ENCODE measurements at places on chromosomes 12 and 14.
A peak's percentile ranks its signal among the peaks of the same experiment; 100 is the strongest.

- no peak for DNase-seq
These were observed 86.3 kb upstream of the TBX3 start for GRCh38 chr12:114770323-114770722.

DNA sequence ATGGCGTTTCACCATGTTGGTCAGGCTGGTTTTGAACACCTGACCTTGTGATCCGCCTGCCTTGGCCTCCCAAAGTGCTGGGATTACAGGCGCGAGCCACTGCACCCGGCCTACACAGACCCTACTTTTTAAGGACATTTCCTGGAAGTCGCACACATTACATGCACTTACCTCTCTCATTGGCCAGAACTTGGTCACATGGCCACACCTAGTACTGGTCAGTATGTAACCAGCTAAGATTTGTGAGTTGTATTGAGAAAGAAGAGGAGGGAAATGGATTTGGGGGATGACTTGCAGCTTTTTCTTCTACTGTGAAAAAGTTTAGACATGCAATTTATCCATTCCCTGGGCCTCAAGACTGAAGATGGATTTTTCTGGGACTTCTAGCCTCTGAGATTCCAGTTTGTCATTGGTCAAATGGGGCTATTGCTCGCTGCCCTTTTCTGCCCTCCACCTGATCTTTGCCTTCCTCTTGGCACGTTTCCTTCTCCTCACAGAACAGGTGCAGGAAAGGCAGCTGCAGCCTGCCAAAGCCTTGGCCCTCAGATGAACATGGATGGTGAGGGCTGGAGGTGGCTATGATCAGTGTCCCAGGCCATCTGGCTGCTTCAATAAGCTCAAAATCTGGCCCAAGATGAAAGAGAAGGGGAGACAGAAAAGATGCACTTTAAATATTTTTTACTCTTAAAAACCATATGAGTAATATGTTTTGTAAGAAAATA lies 7.1 kb upstream of the ZDHHC22 start:
- no peak for DNase-seq

GRCh38 chr12:68137335-68137830 lies 22.2 kb downstream of the IFNG start:
- DNase-seq, result no peak

GRCh38 chr14:96832351-96832750 lies 35.2 kb downstream of the VRK1 start:
- no peak for DNase-seq

DNA sequence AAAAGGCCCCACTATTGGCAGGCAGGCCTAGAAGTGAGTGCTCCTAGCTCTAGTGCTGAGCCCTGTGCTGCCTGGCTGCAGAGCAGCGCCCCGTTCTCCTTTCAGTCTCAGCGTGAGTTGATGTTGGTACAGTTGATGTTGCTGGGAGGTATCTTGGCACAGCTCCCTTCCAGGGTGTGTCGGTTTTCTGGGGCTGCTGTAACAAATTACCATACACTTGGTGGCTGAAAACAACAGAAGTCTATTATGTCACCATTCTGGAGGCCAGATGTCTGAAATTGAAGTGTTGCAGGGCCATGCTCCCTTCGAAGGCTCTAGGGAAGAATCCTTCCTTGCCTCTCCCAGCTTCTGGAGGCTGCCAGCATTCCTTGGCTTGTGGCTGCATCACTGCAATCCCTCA lies 151.4 kb downstream of the TSPAN9 start:
- no peak for DNase-seq

- DNase-seq, result peak; percentile 31
These were observed 57.1 kb downstream of the NUAK1 start for GRCh38 chr12:106081606-106082005.

- DNase-seq, result no peak
These were observed 2.1 kb downstream of the LTBR start for GRCh38 chr12:6386038-6386437.

DNA sequence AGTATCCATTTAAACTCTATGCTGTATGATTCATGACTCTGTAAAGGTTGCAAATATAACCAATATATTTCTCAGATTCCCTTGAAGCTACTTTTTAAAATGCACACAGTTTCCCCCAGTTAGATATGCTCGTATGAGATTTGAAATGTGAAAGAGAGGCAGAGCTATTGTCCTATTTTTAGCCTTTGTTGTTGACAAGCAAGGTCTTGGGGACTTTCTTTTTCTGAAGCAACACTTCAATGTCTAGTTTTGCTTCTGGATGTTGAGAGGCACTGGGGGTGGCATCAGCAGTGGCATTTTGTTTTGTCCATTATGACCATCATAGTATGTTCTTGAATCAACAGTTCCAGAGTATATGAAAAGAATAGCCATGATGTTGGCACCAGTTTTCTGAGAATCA lies 63.4 kb downstream of the ASCL1 start:
- DNase-seq, result no peak

- peak; percentile 67 for DNase-seq
These were observed at the start of gene ATL1 for GRCh38 chr14:50559990-50560930. Gene ATL1, plus strand, starts transcription at chr14:50560145. Its CDS starts 121 bp downstream, at chr14:50560266.

DNA sequence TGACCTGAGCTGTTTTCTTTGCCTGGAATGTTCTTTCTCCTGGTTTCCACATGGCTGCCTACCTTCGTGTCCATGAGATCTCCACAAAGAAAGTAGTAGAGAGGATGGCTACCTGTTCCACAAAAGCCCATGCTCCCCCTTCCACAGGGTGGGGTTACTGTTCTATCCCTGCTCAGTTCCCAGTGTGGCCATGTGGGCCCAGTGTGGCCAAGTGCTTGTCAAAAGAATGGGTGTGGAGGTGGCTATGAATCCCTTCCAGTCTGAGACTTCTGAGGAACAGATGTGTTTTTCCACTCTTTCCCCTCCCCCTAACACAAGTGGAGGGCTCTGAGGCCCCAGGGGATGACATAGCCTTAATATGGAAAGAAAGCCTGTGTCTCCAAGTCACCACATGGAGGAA lies 26.2 kb upstream of the HSP90B1 start:
- DNase-seq, result no peak

GRCh38 chr14:105286759-105287144 lies 14.0 kb downstream of the BRF1 start:
- DNase-seq, result no peak

DNA sequence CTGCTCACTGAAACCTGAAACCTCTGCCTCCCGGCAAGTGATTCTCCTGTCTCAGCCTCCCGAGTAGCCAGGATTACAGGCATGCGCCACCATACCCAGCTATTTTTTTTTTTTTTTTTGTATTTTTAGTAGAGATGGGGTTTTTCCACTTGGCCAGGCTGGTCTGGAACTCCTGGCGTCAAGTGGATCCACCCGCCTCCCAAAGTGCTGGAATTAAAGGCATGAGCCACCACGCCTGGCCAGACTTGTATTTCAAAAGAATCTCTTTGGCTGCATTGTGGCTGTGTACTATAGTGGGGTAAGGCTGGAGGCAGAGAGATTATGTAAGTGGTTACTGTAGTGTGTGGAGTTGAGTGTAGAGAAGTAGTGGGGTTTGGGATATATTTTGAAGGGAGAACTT lies 35.1 kb downstream of the TRHDE start:
- no peak for DNase-seq

GRCh38 chr12:12723149-12723680 lies 6.0 kb downstream of the CDKN1B start:
- peak; percentile 25 for DNase-seq

GRCh38 chr12:7994731-7995205 lies 37.7 kb upstream of the FOXJ2 start:
- DNase-seq, result peak; percentile 74

DNA sequence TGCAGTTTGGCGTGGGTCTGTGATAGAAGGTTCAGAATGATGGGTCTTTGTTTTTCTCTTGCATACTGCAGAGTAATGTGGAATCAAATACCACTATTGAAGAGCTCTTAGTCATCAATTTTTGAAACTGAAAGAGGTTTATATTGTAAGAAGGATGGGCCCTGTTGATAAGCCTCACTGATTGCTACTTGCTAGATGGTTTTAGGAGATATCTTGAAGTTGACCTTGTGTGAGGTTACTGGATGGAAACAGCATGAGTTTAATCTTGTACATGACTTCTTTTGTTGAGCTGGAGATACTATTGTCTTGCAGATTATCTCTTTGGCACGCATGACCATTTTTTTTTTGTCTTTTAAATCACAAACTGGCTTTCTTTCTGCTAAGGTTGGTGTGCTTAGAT lies 13.8 kb downstream of the BICD1 start:
- peak; percentile 64 for DNase-seq

DNA sequence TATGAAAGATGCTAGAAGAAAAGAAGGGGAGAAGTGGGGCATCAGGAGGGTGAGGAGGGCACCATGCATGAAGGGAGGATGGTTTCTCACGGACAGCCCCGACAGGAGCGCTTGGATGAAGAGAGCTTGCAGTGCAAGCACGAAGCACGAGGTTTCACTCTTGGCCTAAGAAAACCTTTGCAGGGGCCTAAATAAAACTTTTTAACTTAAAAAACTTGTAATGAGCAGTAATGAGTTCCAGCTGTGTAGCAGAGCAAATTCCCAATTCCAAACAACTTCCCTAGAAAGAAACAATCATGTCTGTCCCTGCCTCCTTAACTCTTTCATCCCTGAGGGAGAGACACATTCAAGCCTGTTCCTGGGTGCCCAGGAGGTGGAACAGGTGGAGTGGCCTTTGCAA lies 119.5 kb downstream of the PAH start:
- no peak for DNase-seq

GRCh38 chr14:77133720-77134338 lies 7.8 kb downstream of the ZDHHC22 start:
- DNase-seq, result peak; percentile 74

DNA sequence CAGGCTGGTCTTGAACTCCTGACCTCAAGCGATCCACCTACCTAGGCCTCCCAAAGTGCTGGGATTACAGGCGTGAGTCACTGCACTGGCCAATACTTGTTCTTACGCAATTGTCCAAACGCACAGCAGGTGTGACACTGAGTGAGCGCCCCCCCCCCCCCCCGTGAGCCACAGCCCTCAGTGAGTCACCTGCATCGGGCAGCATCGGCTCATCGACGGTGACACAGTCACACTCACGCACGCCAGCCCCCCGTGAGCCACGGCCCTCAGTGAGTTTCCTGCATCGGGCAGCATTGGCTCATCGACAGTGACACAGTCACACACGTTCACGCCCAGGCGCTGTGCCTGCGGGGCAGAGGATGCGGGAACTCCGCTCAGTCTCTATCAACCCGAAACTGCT lies 42.5 kb downstream of the GALNT9 start:
- peak; percentile 34 for DNase-seq

GRCh38 chr12:26790645-26790994 lies 42.4 kb downstream of the ITPR2 start:
- no peak for DNase-seq

DNA sequence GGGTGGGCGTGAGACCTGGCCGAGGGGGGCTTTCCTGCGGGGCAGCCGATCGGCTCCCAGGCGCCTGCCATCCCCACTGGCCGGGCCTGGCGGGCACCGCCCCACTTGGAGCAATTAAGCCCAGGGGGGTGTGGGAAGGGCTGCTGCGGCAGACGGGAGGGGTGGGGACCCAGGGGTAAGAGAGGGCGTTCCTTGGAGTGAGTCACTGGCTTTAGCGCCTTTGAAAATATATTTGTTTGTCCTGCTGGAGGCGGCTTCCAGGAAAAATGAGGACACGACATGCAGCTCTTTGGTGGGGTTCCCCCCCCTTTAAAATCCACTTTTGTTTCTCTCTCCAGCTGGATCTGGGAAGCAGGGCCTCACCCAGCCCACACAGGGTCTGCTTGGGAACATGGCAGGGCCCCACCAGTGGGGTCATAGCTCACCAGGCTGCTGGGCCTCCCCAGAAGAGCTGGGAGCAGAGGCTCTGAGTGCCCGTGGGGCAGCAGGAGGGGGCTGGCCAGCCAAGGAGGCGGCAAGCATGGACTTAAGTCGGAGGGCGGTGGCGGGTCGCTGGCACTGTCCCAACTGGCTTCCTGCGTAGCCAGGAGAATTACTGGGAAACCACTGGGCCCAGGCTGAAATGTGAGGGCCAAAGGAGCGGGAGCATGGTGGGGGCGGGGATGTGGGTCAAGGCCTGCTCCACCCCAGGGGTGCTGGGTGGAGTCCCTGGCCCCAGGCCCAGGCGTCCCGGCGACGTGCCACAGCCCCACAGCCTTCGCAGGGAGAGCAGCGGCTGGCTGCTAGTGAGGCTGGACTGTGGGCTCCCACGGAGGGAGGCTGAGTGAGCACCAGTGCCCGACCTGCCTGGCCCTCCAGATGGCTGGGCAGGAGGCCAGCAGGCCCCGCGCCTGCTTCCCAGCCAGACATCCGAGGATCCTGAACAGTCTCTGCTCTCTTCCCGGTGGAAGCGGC lies 128.0 kb downstream of the RFLNA start:
- DNase-seq, result peak; percentile 87

GRCh38 chr14:89027097-89027740 lies 202.8 kb downstream of the TTC8 start:
- peak; percentile 42 for DNase-seq

GRCh38 chr12:123938679-123939480 lies 33.8 kb downstream of the CCDC92 start:
- DNase-seq, result peak; percentile 14

GRCh38 chr12:23540572-23540971 lies 408.9 kb downstream of the SOX5 start:
- DNase-seq, result no peak

- DNase-seq, result no peak
These were observed 5.2 kb downstream of the MPHOSPH9 start for GRCh38 chr12:123227581-123228258.

- DNase-seq, result no peak
These were observed 452.2 kb downstream of the IPO8 start for GRCh38 chr12:30243426-30243825.

DNA sequence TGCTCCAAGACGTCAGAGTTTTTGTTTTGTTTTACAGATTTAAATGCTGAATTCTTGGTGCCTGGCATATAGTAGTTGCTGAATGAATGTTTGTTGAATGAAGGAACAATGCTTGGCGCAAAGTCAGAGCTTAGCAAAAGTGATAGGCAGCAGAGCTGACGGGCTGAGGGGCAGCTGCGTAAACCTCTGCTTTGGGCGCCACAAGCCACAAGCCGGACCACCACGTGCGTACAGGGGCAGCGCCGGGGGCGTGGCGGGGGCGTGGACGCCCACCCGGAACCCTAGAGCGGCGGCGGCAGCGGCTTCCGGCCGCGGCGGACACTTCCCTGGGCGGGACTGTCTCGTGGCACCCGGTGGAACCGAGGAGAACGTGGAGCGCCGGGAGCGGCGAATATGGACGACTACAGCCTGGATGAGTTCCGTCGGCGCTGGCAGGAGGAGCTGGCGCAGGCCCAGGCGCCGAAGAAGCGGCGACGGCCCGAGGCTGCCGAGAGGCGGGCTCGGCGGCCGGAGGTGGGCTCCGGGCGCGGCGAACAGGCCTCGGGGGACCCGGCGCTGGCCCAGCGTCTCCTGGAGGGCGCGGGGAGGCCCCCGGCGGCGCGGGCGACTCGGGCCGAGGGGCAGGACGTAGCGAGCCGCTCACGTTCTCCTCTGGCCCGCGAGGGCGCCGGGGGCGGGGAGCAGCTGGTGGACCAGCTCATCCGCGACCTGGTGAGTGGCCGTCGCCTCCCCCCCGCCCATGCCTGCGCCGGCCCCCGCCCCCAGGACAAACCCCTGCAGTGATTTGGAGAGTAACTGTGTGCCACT lies at the start of gene FBXW8:
Gene FBXW8 (plus strand): TSS at position 306 of the 807 bp plus-strand sequence. CDS start 88 bp downstream, at position 394.
- DNase-seq, result peak; percentile 72

GRCh38 chr12:50933459-50934124 lies 18.8 kb upstream of the HIGD1C start:
- DNase-seq, result peak; percentile 16

GRCh38 chr12:130170611-130171010 lies 8.3 kb downstream of the FZD10 start:
- no peak for DNase-seq

- DNase-seq, result peak; percentile 22
These were observed 140.3 kb downstream of the SLC6A15 start for GRCh38 chr12:84772281-84772680.

- no peak for DNase-seq
These were observed 343.9 kb upstream of the FLRT2 start for GRCh38 chr14:85186082-85186481.
